ENCODE measurements at places on chromosomes 7 and 10.

GRCh38 chr7:141500608-141501007 is 50.6 kb upstream of the AGK start:
- DNase-seq = no peak

DNA sequence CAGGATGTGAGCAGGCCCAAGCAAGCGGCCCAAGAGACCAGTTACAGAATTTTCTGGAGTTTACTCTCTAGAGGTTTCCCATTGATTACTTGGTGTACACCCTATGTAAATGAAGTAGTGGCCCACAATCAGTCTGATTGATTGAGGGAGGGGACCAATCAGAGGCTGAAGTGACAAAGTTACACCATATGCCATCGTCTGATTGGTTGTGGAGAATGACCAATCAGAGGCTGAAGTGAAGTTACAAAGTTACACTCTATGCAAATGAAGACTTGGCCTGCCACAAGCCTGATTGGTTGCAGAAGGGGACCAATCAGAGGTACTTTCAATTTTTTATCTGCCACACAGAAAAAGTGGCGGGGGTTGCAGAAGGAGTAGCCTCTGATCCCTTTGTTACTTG is 83.7 kb downstream of the KIF20B start:
- no peak for DNase-seq

DNA sequence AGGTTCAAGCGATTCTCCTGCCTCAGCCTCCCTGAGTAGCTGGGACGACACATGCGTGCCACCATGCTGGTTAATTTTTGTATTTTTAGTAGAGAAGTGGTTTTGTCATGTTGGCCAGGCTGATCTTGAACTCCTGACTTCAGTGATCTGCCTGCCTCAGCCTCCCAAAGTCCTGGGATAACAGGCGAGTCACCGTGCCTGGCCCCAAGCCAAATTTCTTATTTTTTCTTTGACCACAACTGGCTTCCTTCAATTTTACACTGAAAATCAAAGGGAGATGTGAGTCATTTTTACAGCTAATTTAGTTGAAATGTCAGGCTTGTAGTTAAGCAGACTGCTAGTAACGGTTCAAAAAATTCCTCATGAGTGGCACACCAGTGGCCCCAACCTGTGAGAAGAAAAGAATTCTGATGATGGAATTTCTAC is 7.8 kb downstream of the RNF216 start:
- no peak for DNase-seq

DNA sequence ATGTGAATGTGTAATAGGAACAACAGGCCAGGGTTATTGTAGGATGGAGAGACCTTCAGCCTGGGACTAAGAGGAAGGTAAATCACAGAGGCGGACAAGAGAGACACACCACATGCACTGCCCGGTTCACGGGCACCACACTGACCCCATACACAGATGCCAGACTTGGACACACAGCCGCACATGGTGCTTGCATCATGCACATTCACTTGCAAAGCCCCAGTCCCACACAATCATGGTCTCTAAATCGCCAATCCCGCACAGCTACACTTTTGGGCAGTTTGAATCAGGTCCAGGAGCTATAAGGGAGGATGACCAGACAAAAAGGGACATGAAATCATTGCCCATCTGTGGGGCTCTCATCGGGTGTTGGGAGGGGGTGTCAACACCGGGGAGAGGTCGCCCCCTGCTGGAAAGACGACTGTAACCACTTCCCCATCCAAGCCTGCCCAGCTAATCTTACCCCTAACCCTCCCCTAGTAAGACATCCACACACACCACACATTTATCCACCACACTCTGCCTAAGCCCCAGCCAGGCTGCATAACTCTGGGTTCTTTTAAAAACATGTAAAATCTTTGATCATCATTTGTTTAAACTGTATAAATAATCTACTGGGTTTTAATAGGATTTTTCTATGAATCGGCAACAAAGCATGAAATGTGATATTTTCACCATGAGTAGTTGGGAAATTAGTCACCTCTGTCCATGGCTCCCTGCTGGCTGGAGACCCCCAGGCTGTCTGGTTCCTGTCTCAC is 40.5 kb upstream of the SLF2 start:
- peak; percentile 78 for DNase-seq

- DNase-seq = no peak
Observed at GRCh38 chr7:36726311-36726710, 2.0 kb upstream of the AOAH start.
